PC-3 (cell line): ENCODE measurements at places on chromosomes 13 and 19. TPM values are rescaled to one million over a fixed set of nuclear protein-coding genes. Genes with fewer than 3 reads are reported as not detected.

DNA sequence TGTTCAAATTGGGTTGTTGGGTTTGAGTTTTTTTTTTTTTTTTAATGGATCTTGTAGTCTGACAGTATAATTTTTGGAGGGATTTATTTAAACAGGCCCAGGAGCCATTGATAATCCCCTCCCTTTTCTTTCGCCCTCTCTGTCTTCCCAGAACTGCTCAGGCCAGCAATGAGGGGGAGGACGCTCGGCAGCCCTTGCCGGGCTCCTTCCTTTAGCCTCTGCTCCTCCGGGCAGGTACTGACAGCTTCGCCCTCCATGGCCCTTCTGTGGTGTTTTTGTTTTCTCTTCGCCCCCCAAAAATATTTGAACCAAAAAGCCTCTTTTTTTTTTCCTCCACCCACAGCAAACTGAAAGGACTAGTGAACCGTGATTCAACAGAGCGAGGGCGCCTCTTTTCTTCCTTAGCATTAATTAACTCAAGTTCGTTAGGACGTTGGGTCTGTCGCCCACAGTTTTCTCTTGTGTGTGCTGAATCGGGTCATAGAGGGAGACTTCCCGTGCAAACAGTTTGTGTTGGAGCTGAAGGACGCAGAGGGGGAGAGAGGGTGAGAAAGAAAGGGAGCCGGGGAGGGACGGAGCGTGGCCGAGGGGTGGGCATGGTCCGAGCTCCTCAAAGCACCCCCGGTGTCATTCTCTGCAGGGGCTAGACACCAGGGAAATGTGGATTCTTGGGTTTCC lies 21.5 kb downstream of the NFIX start:
- peak; percentile 42 for DNase-seq

The AP1M2 gene
- total RNA-seq, result 43.9 and 50.0 TPM in 2 replicates

DNA sequence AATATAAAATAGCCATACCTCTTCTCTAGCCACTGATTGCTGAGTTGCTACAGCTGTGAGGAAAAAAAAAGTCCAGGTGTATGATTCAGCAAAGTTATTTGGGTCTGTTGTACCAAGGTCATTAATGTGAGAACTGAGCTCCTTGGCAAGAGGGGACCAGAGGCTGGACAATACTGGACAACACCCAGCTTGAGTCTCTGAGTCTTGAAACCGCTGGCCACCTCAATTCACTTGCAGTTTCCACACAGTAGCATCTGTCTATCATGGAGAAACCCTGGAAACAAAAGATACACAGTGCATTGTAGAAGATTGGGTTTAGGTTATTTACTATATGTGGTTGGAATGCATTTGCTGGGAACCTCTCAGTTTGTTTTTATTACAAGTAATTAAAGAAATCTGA lies 60.4 kb downstream of the WDFY2 start:
- DNase-seq, result peak; percentile 30

The ZNF320 gene
- total RNA-seq, result 7.7 and 10.6 TPM in 2 replicates

- DNase-seq, result peak; percentile 5
Observed at GRCh38 chr13:111505175-111505777, 184.8 kb downstream of the TEX29 start.

GRCh38 chr19:51781999-51782398 lies 13.0 kb upstream of the FPR3 start:
- DNase-seq, result no peak
